Body of pancreas (tissue), 4 donors: ENCODE measurements at places on chromosomes 5 and 9. TPM values are rescaled to one million over a fixed set of nuclear protein-coding genes. Genes with fewer than 3 reads are reported as not detected.
A peak's percentile ranks its signal among the peaks of the same experiment; 100 is the strongest.

DNA sequence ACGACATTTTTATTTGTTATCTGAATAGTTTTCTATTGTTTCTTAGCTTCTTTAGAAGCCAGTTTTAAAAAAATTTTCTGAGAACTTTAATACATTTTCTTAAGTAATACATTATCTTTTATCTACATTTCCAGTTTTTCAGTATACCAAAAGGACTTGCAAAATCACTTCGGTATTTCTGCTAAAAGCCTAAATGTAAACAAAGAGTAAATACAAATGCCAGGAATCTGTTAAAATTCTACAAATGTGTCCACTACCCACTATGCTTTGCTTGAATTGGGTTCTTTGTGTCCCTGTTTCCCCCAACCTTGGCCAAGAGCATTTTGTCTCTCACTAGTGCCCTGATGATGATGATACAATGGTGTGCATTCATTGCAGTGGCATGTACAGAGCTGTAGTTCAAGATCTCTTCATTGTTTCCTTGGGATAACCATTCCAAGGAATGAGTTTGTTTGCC, 611.2 kb downstream of the NR2F1-AS1 start:
- DNase-seq: no peak

- DNase-seq: no peak
These were observed 52.1 kb downstream of the TLE1 start for GRCh38 chr9:81637276-81637675.

GRCh38 chr9:15553528-15553898, 670 bp downstream of the CCDC171 start:
- DNase-seq: no peak

DNA sequence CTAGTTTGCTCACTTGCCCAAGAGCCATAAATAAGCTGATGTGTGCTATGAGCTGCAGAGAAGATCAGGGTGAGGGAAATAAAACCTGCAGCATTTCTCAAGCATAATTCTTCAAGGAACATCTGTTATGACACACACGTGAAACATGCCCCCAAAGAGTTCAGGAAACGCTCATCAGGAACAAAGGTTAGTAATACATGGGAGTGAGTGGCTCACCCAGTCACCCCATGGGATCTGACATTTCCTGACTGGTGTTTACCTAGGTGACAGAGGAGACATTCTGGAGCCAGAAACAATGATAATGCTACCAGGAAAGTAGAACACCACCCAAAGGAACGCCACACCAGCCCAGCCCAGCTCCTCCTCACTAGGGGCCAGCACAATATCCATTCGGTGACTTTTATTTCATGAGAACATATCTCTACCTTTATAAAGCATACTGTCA, 66.0 kb downstream of the FRMD3 start:
- no peak for DNase-seq

GRCh38 chr5:84585218-84585617, 200.5 kb upstream of the EDIL3 start:
- no peak for DNase-seq

GRCh38 chr9:134689321-134690181, 47.9 kb downstream of the COL5A1 start:
- DNase-seq: peak; percentile 60

DNA sequence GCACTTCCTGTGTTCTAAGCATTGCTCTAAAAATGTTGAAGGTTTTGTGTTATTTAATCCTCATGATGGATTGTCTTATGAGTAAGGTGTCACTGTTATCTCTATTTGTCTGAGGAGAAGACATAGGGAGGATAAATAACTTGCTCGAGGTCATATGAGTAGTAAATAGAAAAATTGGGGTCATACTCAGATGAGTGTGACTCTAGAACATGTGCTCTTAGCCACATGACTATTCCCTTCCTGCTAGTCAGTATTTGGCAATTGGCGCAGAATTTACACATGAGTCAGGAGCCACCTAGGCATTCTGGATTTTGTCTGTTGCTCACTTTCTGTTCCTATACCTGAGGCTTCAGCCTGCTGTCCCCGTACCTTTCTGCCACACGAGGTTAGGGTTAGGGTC, 234.6 kb upstream of the CD180 start:
- no peak for DNase-seq

GRCh38 chr9:98742325-98743280, 33.9 kb upstream of the GABBR2 start:
- no peak for DNase-seq

GRCh38 chr9:137228506-137228967, 1.2 kb downstream of the RNF224 start:
- DNase-seq: no peak

- no peak for DNase-seq
These were observed 52.2 kb downstream of the HSD17B3 start for GRCh38 chr9:96249746-96250145.

GRCh38 chr5:141182248-141182647, at the start of gene PCDHB16:
TSS of gene PCDHB16 (plus strand) at chr5:141182387. CDS start at chr5:141182560, 173 bp downstream.
- peak; percentile 59 for DNase-seq

GRCh38 chr5:78500028-78500427, 139.6 kb downstream of the SCAMP1 start:
- no peak for DNase-seq

DNA sequence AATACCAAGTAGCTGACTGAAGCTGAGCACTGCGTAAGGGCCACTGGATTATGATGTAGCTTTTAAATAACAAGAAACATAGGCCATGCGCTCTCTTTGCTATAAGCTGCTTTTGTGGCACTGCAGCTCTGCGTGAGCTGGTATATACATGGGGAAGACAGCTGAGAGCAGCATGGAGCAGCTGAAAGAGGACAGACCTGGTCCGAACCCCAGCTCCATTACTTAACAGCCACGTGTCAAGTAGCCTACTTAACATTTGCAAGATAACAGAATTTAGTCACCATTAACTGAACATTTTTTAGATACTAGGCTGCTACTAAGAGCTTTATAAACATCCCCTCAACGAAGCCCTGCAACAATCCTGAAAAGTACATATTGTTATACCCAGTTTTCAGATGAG, 69.3 kb downstream of the PTPN3 start:
- no peak for DNase-seq

- DNase-seq: no peak
These were observed 106.5 kb upstream of the DMRT1 start for GRCh38 chr9:734831-735511.

The AK8 gene
- total RNA-seq: 0.26 TPM

The TLX3 gene
- not detected for total RNA-seq

The ARID3C gene
- not detected for total RNA-seq

The ANKRD34B gene
- total RNA-seq: not detected

The RELL2 gene
- total RNA-seq: 8.9 TPM

The ZNF300 gene
- total RNA-seq: 7.9 TPM

The DAB2 gene
- total RNA-seq: 33.9 TPM

The UAP1L1 gene
- total RNA-seq: 7.8 TPM

The BNC2 gene
- 1.8 TPM for total RNA-seq

The IRX2 gene
- 3.0 TPM for total RNA-seq
